ENCODE measurements at places on chromosomes 1 and 21.

GRCh38 chr1:25608488-25609178 is 8.0 kb upstream of the MAN1C1 start:
- DNase-seq = peak; percentile 82

GRCh38 chr1:29998686-29999085 is 724.7 kb downstream of the MATN1 start:
- no peak for DNase-seq

DNA sequence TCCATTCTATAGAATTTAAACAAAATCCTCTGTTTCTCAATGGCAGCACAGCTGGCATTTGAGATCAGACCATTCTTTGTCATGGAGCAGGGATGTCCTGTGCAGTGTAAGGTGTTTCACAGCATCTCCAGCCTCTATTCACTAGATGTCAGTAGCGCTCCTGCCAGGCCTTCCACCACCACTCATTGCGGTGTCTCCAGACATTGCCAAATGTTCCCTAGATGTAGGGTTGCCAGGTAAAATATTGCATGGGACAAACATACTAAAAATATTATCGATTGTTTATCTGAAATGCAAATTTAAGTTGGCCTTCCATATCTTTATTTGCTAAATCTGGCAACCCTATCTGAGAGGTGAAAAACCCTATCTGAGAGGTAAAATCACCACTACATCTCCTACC is 11.7 kb downstream of the ITLN2 start:
- no peak for DNase-seq

- DNase-seq = no peak
Observed at GRCh38 chr1:88509379-88509778, 174.7 kb upstream of the PKN2 start.

DNA sequence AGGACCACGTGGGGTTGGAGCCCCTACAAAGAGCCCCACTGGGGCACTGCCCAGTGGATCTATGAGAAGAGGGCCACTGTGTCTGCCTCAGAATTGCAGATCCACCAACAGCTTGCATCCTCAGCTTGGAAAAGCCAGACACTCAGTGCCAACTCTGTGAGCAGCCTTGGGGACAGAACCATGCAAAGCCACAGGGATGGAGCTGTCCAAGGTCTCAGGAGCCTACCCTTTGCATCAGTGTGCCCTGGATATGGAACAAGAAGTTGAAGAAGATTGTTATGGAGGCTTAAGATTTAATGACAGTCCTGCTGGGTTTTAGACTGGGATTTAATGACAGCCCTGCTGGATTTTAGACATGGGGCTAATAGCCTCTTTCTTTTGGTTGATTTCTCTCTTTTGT is 1670.9 kb downstream of the PLA2G4A start:
- DNase-seq = no peak

DNA sequence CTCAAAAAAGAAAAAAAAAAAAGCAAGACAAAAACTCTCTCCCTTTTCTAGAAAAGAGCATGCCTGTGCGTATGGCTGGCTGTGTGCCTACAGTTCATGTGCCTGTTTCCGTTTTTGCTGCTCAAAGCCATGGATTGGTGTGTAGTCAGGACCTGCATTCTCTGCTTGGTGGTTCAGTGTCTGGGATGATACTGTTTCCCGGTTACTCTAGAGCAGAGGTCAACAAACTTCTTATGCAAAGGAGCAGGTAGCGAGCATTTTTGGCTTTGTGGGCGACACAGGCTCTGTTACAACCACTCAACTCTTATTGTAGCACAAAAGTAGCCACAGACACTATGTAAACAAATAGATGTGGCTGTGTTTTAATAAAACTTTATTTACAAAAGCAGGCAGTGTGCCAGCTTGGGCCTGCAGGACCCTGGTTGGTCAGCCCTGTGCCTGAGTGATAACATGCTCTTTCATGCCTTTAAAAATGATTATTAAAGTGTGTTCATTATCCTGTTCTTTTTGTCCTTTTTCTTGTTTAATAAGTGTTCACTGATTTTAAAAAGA is 524.2 kb downstream of the KIF26B start:
- no peak for DNase-seq

GRCh38 chr1:180083164-180083563 is 71.5 kb upstream of the QSOX1 start:
- no peak for DNase-seq

DNA sequence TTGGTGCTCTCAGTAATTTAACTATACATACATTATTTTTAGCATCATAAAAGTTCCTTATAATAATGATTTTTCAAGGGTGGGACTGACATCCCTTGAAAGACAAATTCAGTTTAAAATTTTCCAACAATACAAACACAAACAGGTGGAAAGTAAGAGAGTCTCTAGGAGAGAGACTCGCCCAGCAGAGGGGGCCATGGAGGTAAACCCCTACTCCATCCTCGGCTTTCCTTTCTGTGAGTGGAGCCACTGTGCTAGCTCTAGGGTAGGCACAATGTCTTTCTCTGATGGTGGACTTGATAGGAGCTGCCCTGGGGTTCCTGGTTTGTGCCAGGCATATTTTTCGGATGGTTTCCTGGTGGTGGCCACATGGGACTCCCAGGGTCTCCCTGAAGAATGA is 8.3 kb downstream of the CSMD2 start:
- no peak for DNase-seq

GRCh38 chr1:116110567-116111523 is at the start of gene MAB21L3:
MAB21L3 (plus strand) TSS chr1:116111399; CDS start chr1:116112616, 1,217 bp downstream.
- no peak for DNase-seq

DNA sequence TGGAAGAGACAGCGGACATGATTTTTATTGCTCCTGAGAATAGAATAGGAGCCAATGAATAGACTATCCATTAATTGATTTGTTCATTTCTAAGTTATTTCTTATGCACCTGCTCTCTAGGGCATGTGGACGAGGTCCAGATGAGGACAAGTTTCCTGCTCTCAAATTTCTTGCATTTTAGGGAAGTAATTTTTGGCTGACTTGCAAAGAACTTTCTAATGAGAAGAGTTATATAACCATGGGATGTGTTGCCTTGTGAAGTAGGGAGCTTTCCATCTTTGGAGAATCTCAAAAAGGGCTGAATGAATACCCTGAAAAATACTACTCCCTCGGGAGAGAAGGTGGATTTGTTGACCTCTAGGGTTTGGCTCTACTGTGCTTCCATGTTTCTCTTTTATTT is 243.0 kb downstream of the KIF26B start:
- no peak for DNase-seq

DNA sequence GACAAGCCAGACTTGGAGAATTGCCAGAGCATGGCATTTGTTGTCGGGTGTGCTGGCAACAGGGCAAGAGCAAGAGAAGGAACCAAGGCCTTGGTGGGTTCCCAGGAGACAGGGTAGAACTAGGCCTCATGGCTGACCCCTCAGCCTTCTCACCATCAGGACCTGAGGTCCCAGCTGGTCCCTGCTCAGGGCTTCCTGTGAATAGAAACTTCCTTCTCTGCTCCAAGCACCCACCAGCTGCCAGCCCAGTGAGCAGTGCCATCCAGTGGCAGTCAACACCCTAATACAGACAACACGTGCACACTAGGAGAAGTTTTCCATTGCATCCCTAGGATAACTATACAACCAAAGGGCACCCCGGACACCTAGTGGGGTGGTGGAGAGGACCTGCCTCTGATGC is 22.8 kb downstream of the S100A6 start:
- DNase-seq = no peak

DNA sequence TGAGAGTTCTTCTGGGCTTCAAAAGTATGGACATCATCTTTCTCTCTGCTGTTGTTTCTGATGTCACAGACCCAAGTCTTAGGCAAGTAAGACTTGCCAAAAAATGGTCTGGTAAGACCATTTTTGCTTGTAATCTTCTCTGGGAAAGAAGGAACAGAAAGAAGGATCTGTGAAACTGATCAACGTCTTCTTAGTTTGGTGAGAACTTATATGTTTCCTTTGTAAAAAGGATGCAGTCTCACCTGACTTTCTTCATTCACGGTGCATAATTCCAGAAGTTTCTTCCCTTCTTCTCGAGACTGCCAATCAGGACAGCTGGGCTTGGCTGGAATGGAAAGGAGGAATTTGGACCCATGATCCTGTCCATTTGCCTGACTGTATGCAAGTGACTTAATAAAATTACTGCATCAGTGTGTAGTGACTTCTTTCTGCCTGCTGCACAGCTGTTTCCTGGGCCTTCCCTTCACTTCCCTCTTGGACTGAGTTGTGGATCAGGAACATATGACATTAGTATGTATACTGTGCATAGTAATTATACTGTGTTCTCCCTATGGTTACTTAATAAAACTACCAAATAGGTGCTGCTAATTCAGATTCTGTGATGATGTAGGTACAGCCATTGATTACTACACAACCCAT is 7.6 kb upstream of the DENND1B start:
- DNase-seq = no peak

GRCh38 chr1:3444736-3445135 is 9.7 kb upstream of the ARHGEF16 start:
- DNase-seq = no peak

DNA sequence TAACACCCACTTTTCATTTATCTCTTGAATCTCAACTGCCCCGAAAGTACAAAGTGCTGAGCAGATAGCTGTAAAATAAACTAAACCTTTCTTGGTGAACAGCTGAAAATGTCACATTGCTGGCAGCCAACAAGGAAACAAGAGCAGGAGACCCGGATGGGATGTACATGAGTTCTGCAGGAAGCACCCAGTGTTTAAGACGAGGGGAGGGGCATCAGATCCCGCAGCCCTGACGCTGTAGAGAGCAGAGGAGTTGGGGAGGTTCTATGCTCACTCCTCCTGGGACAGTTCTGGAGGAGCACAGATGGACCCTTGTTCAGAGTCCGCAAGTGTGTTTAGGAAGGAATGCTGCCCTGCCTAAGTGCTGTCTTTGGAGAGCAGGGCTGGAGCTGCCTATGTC is 32.0 kb upstream of the EPHA8 start:
- no peak for DNase-seq
